ENCODE measurements at places on chromosomes 1 and 21. TPM values are rescaled to one million over a fixed set of nuclear protein-coding genes. Genes with fewer than 3 reads are reported as not detected.

The DNAJC28 gene
- total RNA-seq = 1.4 TPM

The TSPEAR gene
- not detected for total RNA-seq

The AMY2B gene
- 1.1 TPM for total RNA-seq

The ACTN2 gene
- under 0.01 TPM for total RNA-seq
